GM23248 (cell line): ENCODE measurements at places on chromosomes 6 and 20. TPM values are rescaled to one million over a fixed set of nuclear protein-coding genes. Genes with fewer than 3 reads are reported as not detected.

DNA sequence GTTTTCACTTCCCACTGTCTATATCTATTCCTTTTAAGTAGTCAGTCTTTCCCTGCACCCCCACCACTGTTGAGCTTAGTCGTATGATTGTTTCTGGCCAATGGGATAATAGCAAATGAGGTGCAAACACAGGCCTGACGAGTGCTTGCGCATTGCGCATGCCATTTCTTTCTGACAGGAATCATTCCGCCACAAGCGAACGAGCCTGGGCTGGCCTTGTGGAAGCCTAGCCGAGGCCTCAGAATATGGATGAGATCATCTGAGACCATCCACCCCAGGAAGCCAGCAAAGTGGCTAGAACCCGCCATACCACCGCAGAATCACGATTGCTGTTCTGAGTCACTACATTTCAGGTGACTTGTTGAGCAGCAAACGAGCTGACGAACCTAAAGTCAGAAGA, 52.2 kb upstream of the PRL start:
- no peak for DNase-seq

- DNase-seq, result no peak
Measured at GRCh38 chr6:33856655-33857054, 52.9 kb upstream of the MLN start.

DNA sequence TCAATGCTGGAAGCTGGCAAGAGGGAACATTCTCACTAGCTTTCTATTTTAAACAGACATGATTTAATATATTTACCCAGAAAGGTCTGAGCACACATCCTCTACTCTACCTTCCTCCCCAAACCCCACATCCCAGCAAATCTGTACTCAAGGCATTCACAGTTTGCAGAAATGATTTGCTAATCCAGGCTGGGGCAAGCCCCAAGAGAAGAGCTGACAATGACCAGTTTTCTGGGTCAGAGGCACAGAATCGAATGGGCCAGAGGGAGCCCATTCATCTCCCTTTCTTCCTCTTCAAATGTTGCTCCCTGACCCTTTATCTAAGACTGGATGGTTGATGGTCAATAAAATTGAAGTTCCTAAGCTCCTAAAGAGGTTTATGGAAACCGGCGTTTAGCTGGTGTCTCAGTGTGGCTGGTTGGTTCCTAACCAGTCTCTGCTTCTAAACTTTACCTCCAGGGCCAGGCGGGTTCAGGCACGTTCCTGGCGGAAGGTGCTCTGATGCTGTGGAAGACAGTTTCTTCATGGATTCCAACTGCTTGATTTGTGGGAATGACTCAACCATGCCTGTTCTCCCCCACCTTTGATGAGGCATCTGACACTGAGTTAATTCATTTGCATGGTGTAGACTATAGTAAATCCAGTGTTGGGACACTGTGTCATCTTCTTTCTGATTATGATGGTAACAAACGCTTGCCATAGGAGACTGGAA, 96.4 kb upstream of the IYD start:
- DNase-seq, result no peak

DNA sequence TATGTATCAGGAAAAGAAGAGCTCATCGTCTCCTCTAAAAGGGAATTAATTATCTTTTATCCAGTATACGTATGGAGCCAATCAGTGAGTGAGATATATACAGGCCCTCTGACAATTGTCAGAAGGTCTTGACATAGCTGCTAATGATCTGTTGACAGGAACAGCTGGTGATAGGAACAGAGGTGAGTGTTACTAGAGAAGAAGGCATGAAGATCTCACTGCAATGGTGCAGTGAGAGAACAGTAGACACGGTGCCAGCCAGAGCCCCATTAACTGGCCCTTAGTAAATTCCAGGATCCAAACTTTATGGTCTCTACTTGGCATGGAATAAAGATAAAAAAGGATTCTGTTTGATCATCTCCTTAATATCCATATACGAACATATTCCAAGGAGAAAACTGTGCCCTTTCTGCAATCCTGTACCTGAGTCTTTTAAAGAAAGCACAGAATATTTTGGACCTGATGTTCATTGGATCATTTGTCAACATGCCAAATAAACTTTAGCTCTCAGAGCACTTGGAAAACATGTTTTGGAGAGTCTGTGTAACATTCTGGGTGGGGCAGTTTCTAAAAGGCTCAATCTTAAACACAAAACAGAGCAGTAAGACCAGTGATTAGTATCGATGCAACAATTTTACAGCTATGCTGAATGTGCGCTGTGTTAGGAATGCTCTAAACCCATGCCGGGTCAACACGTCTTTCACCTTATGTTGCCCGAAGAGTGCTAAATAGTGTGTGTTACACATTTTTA, 135.8 kb upstream of the CITED2 start:
- no peak for DNase-seq

Gene IMPG1
- not detected in 2 replicates for total RNA-seq

Gene UST
- 23.1 and 23.3 TPM in 2 replicates for total RNA-seq
